Small intestine (tissue), 16 donors: ENCODE measurements at places on chromosomes 6 and 20.

DNA sequence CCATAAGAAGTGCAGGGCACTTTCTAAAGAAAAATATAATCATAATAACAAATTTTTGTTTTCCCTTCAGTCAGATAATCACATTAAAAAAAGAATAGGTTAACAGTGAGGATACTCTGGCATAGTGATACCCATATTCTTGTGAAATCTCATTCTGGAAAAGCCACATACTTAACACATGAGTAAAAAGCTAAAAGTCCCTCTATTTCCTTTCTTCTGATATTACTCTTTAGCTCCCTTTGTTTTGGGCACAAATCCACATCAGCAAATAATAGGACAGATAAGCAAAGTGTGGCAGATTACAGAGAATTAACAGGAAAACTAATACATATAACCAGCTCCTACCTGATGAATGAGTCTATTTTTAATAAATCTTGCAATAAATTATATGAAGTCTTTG is 15.8 kb downstream of the SHPRH start:
- no peaks in the 10 kb centered on the region for H3K27me3 ChIP-seq
- H3K27ac ChIP-seq = no peak overlapping the region
- H3K4me3 ChIP-seq = no peak overlapping the region
- DNase-seq = no peak
- peaks cover 14% of the 10 kb centered on the region for H3K36me3 ChIP-seq

GRCh38 chr6:109051301-109052017 is 43.2 kb downstream of the SESN1 start:
- no peak overlapping the region for H3K27ac ChIP-seq
- no peak overlapping the region for H3K4me3 ChIP-seq
- H3K36me3 ChIP-seq = no peaks in the 10 kb centered on the region
- H3K27me3 ChIP-seq = no peaks in the 10 kb centered on the region
- H3K4me1 ChIP-seq = no peaks in the 10 kb centered on the region
- no peak for DNase-seq

DNA sequence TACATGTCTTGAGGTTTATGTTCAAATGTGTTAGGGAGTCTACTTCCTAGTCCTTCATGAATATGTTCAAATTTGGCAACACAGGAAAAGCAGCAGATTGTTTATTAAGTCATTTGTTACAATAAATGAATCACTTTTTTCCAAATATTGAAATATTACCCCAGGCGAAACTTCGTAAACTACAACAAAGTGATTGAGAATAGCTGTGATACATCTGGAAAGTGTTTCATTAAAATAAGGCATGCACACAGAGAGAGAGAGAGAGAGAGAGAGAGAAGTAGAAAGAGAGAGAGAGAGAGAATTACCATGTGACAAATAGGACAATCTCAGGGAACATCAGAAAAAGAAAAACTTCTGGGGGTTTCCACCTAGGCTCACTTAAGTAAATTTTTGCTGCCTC is 363.1 kb upstream of the PTCHD4 start:
- no peaks in the 10 kb centered on the region for H3K4me1 ChIP-seq
- H3K27ac ChIP-seq = no peak overlapping the region
- no peak overlapping the region for H3K4me3 ChIP-seq
- no peaks in the 10 kb centered on the region for H3K36me3 ChIP-seq

DNA sequence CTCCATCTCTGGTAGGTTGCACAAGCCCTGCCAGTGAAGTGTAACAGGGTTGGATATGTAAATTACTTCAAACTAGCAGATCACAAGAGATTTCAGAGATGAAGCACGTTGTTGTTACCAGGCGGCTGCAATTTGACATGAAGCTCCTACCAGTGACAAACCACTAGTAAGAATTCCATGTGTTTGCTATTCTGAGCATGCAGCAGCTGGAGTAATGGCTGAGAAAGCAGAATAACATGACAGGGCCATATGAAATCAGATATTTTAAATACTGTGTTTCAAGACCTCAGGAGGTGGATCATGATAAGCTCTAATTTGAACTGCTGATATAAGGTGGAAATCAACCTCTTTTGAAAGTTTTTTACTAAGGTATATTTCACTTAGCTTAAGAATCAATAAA is 11.4 kb downstream of the RIN2 start:
- H3K4me1 ChIP-seq = peaks cover 4% of the 10 kb centered on the region
- no peaks in the 10 kb centered on the region for H3K36me3 ChIP-seq

- DNase-seq = peak; percentile 66
- H3K4me3 ChIP-seq = peak overlapping the region; percentile 58
- H3K36me3 ChIP-seq = peaks cover 2% of the 10 kb centered on the region
- no peaks in the 10 kb centered on the region for H3K4me1 ChIP-seq
- H3K27me3 ChIP-seq = no peaks in the 10 kb centered on the region
- peak overlapping the region; percentile 91 for H3K27ac ChIP-seq
Observed at GRCh38 chr20:25247000-25247517, 826 bp upstream of the PYGB start.

GRCh38 chr6:68632734-68633133 is 2.3 kb upstream of the ADGRB3 start:
- H3K4me1 ChIP-seq = no peaks in the 10 kb centered on the region
- H3K27me3 ChIP-seq = peaks cover 4% of the 10 kb centered on the region
- H3K27ac ChIP-seq = no peak overlapping the region
- no peaks in the 10 kb centered on the region for H3K36me3 ChIP-seq
- no peak overlapping the region for H3K4me3 ChIP-seq

DNA sequence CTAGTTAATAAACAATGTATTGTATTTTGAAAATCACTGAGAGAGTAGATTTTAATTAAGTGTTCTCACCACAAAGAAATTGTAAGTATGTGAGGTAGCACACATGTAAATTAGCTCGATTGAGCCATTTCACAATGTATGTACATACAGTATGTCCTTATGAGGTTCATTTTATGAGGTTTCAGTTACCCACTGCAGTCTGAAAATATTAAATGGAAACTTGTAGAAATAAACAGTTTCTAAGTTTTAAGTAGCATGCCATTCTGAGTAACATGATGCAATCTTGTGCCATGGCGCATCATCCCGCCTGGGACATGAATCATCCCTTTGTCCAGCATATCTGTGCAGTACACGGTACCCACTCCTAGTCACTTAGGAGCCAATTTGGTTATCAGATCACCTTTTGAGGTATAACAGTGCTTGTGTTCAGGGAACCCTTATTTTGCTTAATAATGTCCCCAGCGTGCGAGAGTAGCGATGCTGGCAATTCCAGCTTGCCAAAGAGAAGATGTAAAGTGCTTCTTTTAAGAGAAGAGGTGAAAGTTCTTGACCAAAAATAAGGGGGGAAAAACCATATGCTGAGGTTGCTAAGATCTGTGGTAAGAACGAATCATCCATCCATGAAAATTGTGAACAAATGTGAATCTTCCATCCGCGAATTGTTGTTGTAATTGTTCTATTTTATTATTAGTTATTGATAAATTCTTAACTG is 64.7 kb downstream of the KCNS1 start:
- H3K4me3 ChIP-seq = no peak overlapping the region
- peaks cover 5% of the 10 kb centered on the region for H3K36me3 ChIP-seq
- no peak for DNase-seq
- no peak overlapping the region for H3K27ac ChIP-seq
- H3K27me3 ChIP-seq = no peaks in the 10 kb centered on the region

GRCh38 chr6:93684339-93684738 is 265.0 kb upstream of the EPHA7 start:
- no peak for DNase-seq
- H3K27me3 ChIP-seq = no peaks in the 10 kb centered on the region
- H3K36me3 ChIP-seq = no peaks in the 10 kb centered on the region

DNA sequence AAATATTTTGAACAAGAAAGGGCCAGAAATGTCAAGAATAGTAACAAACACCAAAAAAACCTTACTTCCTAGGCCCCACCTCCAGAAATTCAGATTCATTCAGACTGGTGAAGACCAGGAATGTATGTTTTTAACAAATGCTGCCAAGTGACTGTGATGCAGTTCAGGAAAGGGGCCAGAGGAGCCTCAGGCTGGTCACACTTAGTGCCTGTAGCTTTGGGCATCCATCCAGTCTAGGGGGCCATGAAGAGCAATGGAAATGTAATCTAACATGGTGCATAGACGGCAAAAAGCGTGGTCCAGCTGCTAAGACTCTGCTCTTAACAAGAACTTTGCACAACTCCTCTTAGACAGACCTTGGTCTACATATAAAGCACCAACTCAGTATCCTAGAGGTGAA is 7.1 kb downstream of the GJA1 start:
- H3K4me1 ChIP-seq = peaks cover 4% of the 10 kb centered on the region
- DNase-seq = no peak
- H3K36me3 ChIP-seq = no peaks in the 10 kb centered on the region
- no peak overlapping the region for H3K4me3 ChIP-seq
- H3K27ac ChIP-seq = no peak overlapping the region

- H3K27ac ChIP-seq = peak overlapping the region; percentile 72
- no peak for DNase-seq
- no peak overlapping the region for H3K4me3 ChIP-seq
- H3K27me3 ChIP-seq = no peaks in the 10 kb centered on the region
- H3K36me3 ChIP-seq = no peaks in the 10 kb centered on the region
- H3K4me1 ChIP-seq = no peaks in the 10 kb centered on the region
Observed at GRCh38 chr20:32972181-32973076, 31.8 kb downstream of the SUN5 start.

- H3K27ac ChIP-seq = no peak overlapping the region
- no peaks in the 10 kb centered on the region for H3K27me3 ChIP-seq
- DNase-seq = no peak
- H3K4me3 ChIP-seq = no peak overlapping the region
- no peaks in the 10 kb centered on the region for H3K36me3 ChIP-seq
Observed at GRCh38 chr6:50062051-50062450, 12.3 kb upstream of the DEFB112 start.

- no peaks in the 10 kb centered on the region for H3K4me1 ChIP-seq
- no peaks in the 10 kb centered on the region for H3K27me3 ChIP-seq
- no peak overlapping the region for H3K4me3 ChIP-seq
- H3K27ac ChIP-seq = no peak overlapping the region
Observed at GRCh38 chr6:116557893-116558292, 4.3 kb downstream of the CALHM4 start.

- no peak overlapping the region for H3K4me3 ChIP-seq
- H3K27ac ChIP-seq = no peak overlapping the region
- H3K36me3 ChIP-seq = no peaks in the 10 kb centered on the region
- no peak for DNase-seq
- no peaks in the 10 kb centered on the region for H3K4me1 ChIP-seq
- H3K27me3 ChIP-seq = no peaks in the 10 kb centered on the region
Observed at GRCh38 chr20:12399110-12399836, 481.6 kb downstream of the BTBD3 start.

- H3K27me3 ChIP-seq = no peaks in the 10 kb centered on the region
- H3K4me3 ChIP-seq = no peak overlapping the region
- no peak overlapping the region for H3K27ac ChIP-seq
- peaks cover 7% of the 10 kb centered on the region for H3K36me3 ChIP-seq
- no peak for DNase-seq
Observed at GRCh38 chr20:49166534-49167449, 21.3 kb downstream of the STAU1 start.

DNA sequence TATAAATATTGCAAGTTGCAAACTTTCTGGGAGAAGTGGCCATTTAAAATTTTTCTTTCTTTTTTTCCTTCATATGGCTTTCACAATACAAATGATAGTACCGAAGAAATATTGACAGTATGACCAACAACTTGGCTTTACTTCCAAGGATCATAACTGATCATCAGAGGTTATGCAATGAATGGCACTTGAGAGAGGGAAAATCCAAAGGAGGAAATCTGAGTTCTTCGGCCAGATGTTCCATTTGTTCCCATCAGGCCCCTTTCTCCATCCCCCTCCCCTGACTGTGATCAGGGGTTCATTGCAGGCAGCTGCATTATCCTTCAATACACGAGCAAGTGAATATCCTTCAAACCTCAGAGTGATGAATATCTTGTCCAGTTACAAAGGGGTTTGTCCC is 130.0 kb upstream of the UST start:
- no peak overlapping the region for H3K27ac ChIP-seq
- no peaks in the 10 kb centered on the region for H3K4me1 ChIP-seq
- no peak for DNase-seq
- H3K4me3 ChIP-seq = no peak overlapping the region
- H3K27me3 ChIP-seq = peaks cover 2% of the 10 kb centered on the region

DNA sequence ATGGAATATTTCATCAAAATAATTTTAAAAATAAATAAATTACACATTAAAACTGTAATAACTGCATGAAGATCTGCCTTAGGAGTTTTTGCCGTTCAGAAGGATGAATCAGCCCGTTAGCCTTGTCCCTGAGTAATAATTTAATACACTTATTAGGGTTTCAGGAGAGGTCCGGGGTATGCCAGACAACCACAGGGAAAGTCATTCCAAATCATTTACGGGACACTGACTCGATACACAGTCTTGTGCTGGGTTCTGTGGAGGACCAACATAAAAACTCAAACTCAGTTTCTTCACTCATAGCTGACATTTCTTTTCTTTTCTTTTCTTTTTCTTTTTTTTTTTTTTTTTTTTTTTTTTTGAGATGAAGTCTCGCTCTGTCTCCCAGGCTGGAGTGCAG is 735 bp upstream of the LY6G6F start:
- no peaks in the 10 kb centered on the region for H3K36me3 ChIP-seq
- DNase-seq = no peak
- H3K27ac ChIP-seq = no peak overlapping the region
- H3K4me3 ChIP-seq = no peak overlapping the region
- H3K27me3 ChIP-seq = no peaks in the 10 kb centered on the region
- peaks cover 19% of the 10 kb centered on the region for H3K4me1 ChIP-seq

DNA sequence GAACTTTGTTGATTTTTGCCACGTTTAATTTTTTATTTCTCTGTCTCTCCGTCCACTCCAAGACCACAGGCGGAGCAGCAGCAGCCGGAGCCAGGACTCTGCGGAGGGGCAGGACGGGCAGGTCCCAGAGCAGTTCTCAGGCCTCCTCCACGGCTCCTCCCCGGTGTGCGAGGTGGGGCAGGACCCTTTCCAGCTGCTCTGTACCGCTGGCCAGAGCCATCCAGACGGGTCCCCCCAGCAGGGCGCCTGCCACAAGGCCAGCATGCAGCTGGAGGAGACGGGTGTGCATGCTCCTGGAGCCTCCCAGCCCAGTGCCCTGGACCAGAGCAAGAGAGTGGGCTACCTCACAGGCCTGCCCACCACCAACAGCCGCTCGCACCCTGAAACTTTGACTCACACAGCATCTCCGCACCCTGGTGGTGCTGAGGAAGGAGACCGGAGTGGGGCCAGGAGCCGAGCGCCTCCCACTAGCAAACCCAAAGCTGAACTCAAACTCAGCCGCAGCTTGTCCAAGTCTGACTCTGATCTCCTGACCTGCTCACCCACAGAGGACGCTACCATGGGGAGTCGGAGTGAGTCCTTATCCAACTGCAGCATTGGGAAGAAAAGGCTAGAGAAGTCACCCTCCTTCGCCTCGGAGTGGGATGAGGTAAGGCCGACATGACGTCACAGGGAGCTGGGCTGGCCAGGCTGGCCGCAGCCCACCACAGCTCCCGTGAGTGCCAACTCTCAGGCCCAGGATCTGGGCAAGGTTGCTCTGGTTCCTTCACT is 123.5 kb downstream of the TCP11 start:
- peaks cover 46% of the 10 kb centered on the region for H3K36me3 ChIP-seq
- H3K4me3 ChIP-seq = peak overlapping the region; percentile 10
- peaks cover 16% of the 10 kb centered on the region for H3K4me1 ChIP-seq
- no peaks in the 10 kb centered on the region for H3K27me3 ChIP-seq
- DNase-seq = no peak
